ENCODE measurements at places on chromosomes 5 and 9. TPM values are rescaled to one million over a fixed set of nuclear protein-coding genes. Genes with fewer than 3 reads are reported as not detected.

SLC1A3 gene
- total RNA-seq: 0.85 TPM

MUSK gene
- not detected for total RNA-seq

FOXD4 gene
- 0.16 TPM for total RNA-seq

RLN2 gene
- 2.8 TPM for total RNA-seq

USP20 gene
- 55.4 TPM for total RNA-seq

IRX4 gene
- total RNA-seq: not detected

ANKRD34B gene
- total RNA-seq: not detected

DNA sequence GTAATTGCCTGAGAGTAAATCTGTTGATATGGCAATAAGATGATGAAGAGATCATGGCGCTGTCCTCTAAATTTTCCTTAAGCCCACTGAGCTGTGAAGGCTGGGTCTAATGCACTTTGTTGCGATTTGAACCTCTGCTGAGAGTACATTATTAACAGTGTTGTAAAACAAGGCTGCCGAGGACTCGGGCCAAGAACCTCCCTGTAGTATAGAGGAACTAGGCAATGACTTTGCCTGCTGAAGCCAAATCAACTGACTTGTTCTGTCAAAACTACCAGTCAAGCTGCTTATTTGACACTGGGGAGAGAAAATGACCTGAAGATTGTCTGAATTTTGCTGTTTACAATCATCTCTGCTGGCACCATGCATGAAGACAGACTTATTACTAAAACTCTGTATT, 1154.7 kb downstream of the DTWD2 start:
- H3K4me3 ChIP-seq: no peak overlapping the region
- H3K4me1 ChIP-seq: no peaks in the 10 kb centered on the region
- H3K27me3 ChIP-seq: no peaks in the 10 kb centered on the region
- DNase-seq: no peak

Measured in activated naive CD8-positive, alpha-beta T cell treated with anti-CD3 and anti-CD28 coated beads for 36 hours (primary cell).